Stimulated activated CD4-positive, alpha-beta T cell treated with anti-CD3 and anti-CD28 coated beads, Interleukin-15, amount 100 ng/mL, for 1 hour (primary cell): ENCODE measurements at places on chromosomes 11 and 22.

DNA sequence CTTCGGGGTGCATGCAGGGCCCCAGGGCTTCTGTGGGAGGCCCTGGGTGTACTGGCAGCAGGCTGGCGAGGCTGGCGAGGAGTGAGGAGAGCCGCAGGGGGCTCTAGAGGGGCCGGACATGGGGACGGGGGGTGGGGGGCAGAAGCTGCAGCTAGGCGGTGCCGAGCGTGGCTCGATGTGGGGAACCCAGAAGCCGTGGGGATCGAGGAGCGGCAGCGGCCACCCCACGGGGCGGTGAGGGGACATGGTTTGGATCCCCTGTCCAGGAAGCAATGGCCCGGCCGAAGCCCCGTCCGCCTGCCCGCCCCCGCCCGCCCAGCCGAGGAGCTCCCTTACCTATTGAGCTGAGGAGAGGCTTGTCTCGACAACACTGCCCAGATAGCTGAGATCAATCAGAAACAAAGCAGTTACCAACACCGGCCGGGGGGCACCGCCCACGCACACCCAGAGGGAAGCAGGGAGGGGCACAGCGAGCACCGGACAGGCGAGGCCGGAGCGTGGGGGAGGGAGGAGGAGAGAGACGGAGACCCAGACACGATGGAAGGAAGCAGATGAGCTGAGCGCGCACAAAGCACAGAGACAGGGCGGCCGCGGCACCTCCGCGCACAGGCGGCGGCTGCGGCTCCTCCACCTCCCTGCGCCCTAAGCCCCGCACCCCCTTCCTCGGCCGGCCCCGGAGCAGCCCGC is 38.7 kb downstream of the IGSF9B start:
- no peak for DNase-seq

GRCh38 chr11:4714300-4714699 is 9.7 kb downstream of the MMP26 start:
- no peak for DNase-seq

- DNase-seq = no peak
These were observed 166.0 kb downstream of the TENM4 start for GRCh38 chr11:79274636-79275331.

- peak; percentile 71 for DNase-seq
These were observed 4.3 kb upstream of the BAIAP2L2 start for GRCh38 chr22:38114484-38115398.

DNA sequence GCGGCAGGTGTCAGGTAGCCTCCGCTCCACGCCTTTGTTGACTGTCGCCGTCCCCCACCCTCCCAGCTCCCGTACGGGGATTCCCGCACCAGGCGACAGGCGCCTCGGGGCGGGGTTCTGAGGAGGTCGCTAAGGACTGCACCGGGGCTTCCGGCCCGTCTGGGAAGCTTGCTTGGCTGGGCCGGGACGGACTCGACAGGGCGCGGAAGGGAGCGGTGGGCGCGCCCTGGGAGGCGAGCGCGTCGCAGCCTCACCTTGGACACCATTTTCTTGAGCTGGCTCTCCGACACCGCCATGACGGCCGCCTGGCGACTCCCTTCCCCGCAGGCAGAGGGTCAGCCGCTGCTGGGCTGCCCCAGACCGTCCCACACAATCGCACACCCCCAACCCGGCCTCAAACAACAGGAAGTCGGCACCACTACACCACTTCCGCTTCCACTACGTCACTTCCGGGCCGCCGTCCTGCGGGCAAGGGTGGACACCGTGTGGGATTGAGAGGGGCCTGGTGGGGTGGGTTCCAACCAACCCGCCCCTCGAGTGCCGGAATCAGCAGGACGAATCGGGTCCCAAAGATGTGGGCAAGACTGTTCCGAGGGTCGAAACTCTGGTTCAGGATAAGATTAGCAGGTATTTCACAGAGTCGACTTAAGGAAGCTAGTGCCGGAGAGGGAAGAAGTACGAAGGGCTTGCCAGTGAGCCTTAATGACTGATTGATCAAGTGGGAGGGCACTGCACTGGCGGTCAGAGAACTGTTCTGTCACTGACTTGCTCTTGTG is at the start of gene TSG101:
Gene TSG101 (minus strand): TSS at position 422 of the 776 bp plus-strand sequence. CDS start 126 bp downstream, at position 296.
- DNase-seq = peak; percentile 86

- no peak for DNase-seq
These were observed 314.2 kb downstream of the RAB38 start for GRCh38 chr11:87861030-87861429.

DNA sequence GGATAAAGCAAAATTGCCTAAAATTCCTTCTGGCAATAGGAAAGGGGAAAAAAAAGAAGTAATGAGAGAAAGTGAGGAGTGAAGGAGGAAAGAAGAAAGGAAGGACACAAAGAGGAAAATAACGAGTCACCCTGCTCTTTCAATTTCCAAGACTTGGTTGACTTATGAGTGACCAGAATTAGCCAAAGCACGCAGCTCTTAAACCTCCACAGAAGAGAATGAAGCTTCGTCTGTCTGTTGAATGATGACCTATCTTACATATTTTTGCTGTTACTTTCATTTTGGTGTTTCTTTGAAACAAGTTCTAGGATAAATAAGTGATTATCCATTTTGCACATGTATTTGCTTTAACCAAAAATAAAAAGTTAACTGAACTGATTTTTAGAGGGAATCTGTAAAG is 728 bp downstream of the MMP27 start:
- DNase-seq = no peak
